Fibroblast of gingiva (primary cell): ENCODE measurements at places on chromosomes 2 and 18.

GRCh38 chr2:59997371-59997770, 556.1 kb downstream of the BCL11A start:
- DNase-seq: no peak

- no peak for DNase-seq
These were observed 46.1 kb upstream of the SH3BP4 start for GRCh38 chr2:234905547-234906265.

DNA sequence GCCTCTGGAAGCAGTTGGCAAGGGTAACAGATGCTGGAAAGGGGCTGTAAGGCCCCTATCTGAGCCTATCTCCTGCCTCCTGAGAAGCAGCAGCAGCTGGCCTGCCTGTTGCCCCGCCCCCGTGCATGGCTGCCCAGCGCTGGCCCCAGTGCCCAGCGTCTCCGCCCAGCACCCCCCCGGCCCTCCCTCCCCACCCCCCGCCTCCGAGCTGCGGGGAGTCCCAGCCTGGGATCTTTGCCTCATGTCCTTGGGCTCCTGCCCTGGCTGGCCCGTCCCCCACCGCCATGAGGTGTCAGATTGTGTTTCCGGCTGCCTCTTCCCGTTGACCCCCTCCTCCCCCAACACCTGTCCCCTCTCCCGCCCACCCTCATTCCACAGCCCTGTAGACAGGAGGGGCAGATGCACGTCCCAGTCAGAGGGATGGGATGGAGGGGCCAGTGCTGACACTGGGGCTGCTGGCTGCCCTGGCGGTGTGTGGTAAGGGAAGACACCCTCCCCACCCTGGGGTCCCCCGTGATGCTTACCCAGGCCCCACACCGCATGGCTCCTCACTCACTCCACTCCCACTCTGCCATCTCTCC, at the start of gene CHRND:
CHRND (plus strand) TSS at position 370 of the 581 bp plus-strand sequence; CDS start at position 426, 56 bp downstream.
- DNase-seq: no peak

- DNase-seq: no peak
These were observed 79.2 kb upstream of the HPCAL1 start for GRCh38 chr2:10223471-10223870.

DNA sequence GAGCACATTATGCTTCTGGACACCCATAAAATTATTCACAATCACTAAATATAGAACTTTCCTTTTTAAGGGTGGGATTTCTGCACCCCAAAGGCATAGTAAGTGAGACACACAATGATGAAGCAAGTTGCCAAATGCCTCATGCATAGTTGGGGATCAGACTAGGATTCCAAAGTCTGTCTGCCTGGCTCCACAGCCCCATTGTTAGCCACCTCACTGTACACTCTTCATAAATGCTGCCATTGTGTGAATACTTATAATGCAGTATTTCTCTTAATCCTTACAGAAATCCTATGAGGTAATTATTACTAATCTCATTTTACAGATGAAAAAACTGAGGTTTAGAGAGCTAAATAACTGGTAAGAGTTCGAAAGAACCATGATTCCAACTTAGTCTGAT, 738.6 kb downstream of the ERBB4 start:
- no peak for DNase-seq

DNA sequence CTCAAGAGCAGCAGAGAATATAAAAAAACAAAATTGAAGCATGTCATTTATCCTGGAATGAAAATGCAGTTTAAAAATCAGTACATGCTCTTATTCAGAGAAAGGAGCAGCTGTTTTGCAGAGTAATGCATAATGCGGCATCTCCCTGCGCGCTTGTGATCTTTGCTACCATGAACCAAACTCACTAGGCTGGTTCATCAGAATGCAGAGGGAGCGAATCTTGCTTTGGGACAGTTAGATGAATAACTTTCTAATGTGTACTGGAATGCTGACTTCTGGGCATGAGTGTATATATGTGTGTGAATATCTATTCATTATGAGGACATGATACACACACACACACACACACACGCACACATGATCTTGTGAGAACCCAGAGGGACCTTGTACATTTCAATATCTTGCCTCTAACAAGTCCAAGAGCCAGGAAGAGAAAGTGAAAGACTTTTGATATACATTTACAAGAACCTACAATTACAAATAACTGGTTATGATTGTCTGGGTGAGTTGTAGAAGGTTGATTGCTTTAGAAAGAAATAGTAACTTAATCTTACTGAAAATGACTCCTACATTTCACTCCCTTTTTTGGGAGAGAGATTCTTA, 54.1 kb upstream of the THOC1 start:
- DNase-seq: no peak

DNA sequence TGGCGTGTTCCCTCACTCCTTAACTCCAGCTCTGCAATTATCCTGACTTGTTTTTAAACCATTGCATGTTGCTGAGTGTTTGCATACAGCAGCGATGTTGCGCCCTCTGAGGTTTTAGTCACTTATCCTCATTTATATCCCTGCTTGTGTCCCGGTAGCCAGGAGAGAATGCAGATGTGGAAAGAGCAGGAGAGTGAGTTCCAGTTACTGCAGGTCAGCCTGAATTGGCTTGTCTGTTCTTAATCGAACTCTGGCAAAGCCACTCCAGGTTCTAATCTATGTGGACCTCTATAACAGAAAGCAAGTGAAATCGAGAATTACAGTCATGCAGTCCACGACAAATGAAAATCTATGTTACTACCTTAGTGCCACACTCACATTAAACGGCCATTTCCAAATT, 295.1 kb upstream of the REV1 start:
- no peak for DNase-seq

DNA sequence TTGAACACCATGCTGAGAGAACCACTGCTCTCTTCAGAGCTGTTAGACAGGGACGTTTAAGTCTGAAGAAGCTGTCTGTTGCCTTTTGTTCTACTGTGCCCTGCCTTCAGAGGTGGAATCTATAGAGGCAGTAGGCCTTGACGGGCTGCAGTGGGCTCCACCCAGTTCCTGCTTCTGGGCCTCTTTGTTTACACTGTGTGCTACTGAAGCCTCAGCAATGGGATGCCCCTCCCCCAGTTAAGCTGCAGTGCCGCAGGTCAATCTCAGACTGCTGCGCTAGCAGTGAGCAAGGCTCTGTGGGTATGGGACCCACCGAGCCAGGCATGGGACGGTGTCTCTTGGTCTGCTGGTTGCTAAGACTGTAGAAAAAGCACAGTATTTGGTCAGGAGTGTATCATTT, 162.3 kb upstream of the NXPH2 start:
- DNase-seq: no peak

- peak; percentile 20 for DNase-seq
These were observed 18.9 kb downstream of the LTBP1 start for GRCh38 chr2:32965523-32966171.

DNA sequence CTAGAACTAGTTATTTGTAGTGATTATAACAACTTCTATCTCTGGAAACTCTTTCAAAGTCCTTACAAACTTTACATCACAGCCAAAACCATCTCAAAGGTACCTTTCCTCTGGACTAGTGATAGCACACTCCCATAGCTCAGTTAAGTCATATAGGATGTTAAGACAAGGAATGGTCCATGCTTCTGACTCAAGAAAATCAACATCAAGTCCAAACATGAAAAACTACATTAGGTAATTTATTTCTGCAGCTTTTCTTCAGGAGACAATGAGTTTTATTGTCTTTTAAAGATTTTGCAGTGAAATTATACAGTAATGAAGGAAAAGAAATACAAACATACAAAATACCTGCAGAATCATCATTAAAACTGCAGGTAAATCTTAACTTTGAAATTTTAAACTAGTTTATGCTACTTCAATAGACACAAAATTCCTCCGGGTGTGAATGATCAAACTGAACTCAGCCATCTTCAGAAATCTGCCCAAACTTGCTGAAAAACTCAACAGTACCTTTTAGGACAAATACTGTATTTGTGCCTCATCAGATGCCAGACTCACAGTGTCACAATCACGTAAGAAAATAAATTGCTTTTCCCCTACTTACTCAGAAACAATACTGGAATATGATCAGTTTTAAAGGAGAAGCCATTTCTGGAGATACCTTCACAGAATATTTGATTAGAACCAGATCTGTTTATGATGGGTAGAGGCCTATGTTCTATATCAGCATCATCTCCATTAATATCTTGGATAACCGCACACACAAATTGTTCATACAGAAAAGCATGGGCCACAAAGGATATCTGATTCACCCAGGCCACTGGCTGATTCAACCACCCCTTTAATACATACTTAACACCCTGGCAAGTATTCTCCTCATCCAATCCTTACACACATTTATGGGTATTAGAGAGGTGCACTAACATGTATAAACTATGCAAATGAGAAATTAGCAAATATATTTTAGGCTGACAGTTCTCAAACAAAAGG, 2.6 kb downstream of the TMEM131 start:
- DNase-seq: no peak

DNA sequence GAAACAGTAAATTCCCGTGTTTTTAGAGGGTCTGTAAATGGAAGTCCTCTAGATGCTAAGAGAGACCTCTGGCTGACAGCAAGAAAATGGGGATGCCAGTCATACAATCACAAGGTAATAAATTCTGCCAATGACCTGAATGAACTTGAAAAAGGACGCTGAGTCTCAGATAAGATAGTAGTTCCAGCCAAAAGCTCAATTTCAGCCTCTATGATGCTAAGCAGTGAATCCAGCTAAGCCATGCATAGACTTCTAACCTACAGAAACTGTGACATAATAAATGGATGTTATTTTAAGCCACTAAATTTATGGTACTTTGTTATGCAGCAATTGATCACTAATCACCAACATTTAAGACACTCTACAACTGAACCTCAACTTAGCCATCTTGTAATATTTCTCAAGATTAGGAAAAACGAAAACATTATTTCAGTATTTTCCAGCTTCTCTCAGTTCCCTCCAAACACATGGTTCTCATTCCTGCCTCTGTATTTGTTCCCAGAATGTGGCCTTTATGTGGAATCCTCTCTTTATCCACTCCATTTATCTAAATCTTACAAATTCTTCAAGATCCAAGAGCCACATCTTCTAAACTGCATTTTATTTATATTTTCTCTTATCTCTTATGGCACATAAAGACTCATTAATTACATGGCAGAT, 331.1 kb downstream of the GULP1 start:
- no peak for DNase-seq

- no peak for DNase-seq
These were observed 334.0 kb upstream of the GCFC2 start for GRCh38 chr2:76044701-76045100.

DNA sequence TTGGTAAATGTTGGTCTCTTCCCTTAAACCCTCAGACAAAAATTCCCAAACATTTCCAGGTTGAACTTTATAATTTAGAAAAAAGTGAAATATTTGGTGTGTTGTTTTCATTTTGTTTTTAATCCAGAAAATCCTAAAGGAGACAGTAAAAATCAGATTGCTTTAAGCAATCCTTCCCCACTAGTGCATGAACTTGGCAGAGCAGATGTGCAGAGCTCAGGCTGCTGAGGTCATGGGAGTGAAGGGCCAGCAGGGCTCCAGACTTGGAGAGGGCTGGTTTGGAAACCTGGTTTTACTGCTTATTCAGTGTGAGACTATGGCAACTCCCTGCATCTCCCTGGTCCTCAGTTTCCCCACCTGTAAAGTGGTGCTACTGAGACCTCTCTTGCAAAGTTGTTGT, 66.7 kb upstream of the TEX51 start:
- no peak for DNase-seq

- DNase-seq: no peak
These were observed 75.2 kb upstream of the CD302 start for GRCh38 chr2:159873258-159873657.

DNA sequence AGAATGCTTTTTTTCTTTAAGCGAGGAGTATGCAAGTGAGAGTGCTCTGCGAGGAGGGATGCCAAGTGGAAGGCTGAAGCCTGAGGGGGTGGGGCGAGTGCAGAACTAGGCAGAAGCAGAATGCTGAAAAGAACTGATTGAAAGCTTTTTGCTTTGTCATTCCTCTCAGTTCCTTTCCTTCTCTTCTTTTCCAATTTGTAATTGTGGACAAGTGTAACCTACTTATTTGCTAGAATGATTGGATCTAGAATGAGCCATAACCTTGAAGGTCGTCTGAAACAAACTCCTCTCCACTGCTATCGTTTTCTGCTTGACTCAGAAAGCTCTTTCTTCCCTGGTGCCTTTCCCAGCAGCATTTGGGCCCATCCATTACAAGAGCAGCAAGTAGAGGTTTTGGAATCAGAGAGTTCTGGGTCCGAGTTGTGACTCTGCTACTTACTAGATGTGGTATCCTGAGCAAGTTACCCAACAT, 115.3 kb downstream of the METTL8 start:
- DNase-seq: peak; percentile 24

- no peak for DNase-seq
These were observed 89.5 kb upstream of the STK39 start for GRCh38 chr2:168336786-168337388.

DNA sequence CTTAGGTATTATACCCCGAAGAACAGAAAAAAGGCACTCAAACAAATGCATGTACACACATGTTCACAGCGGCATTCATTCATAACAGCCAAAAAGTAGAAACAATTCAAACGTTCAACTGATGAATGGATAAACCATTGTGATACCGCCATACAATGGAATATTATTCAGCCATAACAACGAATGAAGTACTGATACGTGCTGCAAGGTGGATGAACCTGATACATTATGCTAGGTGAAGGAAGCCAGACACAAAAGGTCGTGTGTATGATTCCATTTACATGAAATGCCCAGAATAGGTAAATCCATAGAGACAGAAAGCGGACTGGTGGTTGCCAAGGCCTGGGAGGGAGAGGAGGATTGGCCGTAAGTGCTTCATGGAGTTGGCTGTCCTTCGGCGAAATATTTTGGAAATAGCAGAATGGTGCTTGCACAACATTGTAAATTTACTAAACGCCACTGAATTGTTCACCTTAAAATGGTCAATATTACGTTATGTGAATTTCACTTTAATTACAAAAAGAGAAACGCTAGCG, 750 bp upstream of the RMP24 start:
- no peak for DNase-seq

DNA sequence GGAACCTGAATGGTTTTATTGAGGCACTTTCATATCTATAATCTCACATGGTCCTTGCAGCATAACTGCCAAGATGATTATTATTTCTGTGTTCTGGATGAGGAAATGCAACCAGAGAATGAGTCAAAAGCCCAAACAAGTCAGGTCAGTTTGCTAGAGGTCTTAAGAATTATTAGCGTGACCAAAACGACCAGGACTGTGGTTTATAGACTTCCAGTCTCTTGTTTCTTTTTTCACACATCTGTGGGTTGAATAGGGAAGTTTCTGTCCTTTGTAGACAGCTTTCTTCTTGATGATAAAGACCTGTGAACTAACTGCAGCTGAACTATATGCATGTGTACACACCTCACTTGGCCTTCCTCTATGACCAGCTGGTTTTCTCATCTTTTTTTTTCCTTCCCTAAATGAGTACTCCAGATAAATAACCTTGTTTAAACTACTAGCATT, 13.9 kb downstream of the ADAM23 start:
- DNase-seq: no peak

GRCh38 chr2:54958717-54959371, 91.4 kb downstream of the RTN4 start:
- no peak for DNase-seq

GRCh38 chr2:170339322-170339721, 161.4 kb downstream of the MYO3B start:
- DNase-seq: no peak
